ENCODE measurements at places on chromosomes 1 and 21. TPM values are rescaled to one million over a fixed set of nuclear protein-coding genes. Genes with fewer than 3 reads are reported as not detected.

DNA sequence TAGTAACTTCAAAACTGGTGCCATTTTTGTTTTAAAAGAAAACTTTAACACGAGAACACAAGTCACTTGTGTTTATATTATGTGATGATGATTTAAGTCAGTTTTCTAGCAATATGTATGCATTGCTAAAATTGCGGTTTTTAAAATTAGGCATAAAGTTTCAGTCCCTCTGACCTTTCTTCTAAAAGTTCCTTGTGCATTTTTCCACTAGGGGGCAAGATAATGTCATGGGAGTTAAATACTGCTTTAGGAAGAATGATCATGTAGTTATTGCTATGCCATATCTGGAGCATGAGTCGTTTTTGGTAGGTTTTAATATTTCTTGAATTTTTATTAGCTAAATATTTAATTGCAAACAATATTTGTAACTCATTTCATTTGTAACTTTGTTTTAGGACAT, 10.7 kb downstream of the CDC7 start:
- no peak for ATAC-seq
- no peaks in the 10 kb centered on the region for H3K4me1 ChIP-seq
- H3K27ac ChIP-seq: no peak overlapping the region
- H3K36me3 ChIP-seq: peaks cover 78% of the 10 kb centered on the region
- no peak overlapping the region for H3K4me3 ChIP-seq

DNA sequence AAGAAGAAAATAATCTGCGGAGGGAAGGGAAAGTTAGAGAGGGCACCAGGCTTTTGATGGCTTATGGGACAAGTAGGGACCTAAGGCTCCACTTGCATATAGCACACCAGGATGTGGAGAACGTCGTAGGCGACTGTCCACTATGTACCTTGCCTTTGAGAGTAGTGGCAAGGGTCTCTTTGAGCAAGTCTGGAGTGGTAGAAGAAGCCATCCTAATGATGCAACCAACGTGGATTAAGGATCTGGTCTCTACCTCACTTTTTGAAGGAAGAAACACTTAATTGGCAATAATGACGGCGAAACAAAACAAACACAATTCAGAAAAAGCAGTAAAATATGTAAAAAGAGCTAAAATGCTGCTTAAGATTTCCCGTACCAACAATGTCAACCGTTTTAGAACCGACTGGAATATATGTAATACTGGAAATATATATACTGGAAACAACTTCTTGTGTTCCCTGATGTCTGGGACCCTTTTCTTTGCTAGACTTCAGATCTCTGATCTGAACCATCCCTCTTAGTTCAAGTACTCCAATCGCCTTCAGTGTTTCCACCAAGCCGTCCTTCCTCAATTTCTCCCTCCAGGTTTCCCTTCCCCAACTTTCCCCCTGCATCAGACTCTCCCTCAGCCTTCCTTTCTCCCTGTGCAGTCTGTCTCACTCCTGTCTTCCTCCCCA, 821 bp upstream of the KHDRBS1 start:
- peak overlapping the region; percentile 91 for H3K4me3 ChIP-seq
- H3K4me1 ChIP-seq: peaks cover 16% of the 10 kb centered on the region
- H3K36me3 ChIP-seq: peaks cover 44% of the 10 kb centered on the region
- peak overlapping the region; percentile 93 for H3K27ac ChIP-seq
- ATAC-seq: no peak
- H3K27me3 ChIP-seq: no peaks in the 10 kb centered on the region

GRCh38 chr1:228426518-228427175, 10.0 kb upstream of the TRIM17 start:
- H3K4me3 ChIP-seq: no peak overlapping the region
- H3K27me3 ChIP-seq: peaks cover 15% of the 10 kb centered on the region
- ATAC-seq: no peak
- no peak overlapping the region for H3K27ac ChIP-seq
- H3K4me1 ChIP-seq: no peaks in the 10 kb centered on the region

CYP4X1 gene
- total RNA-seq: not detected

CTBS gene
- total RNA-seq: 14.0 TPM

Measured in activated T-helper 17 cell treated with anti-CD3 and anti-CD28 coated beads, Interleukin-2, amount 50 U/mL, for 72 hours (primary cell).